Activated naive CD4-positive, alpha-beta T cell treated with anti-CD3 and anti-CD28 coated beads for 36 hours (primary cell): ENCODE measurements at places on chromosomes 1 and 21. TPM values are rescaled to one million over a fixed set of nuclear protein-coding genes. Genes with fewer than 3 reads are reported as not detected.

Gene LIPI
- not detected for total RNA-seq

Gene GJA8
- not detected for total RNA-seq

- no peak for DNase-seq
- H3K27me3 ChIP-seq = no peaks in the 10 kb centered on the region
- no peaks in the 10 kb centered on the region for H3K4me1 ChIP-seq
- no peaks in the 10 kb centered on the region for H3K36me3 ChIP-seq
- H3K27ac ChIP-seq = no peak overlapping the region
Measured at GRCh38 chr1:193905288-193906085, 719.1 kb upstream of the B3GALT2 start.

DNA sequence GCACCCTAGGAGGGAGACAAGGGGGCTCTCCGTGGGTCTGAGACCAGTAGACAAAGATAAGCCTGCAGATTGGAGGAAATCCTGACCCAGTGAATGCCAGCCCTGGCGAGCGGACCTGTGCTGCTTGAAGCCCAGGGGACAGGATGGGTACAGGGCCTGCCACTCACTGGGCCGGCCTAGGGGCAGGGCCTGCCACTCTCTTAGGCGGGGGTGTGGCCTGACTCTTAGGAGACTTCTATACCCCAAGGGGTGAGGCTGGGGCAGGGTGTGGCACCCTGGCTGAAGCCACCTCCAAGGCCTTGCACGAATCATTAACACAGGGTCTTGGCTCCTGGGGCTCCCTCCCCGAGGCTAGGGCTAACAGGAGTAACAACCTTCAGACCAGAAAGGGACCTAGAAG lies 30.7 kb downstream of the TRIM62 start:
- H3K4me3 ChIP-seq = no peak overlapping the region
- H3K36me3 ChIP-seq = peaks cover 2% of the 10 kb centered on the region
- DNase-seq = no peak
- H3K27me3 ChIP-seq = no peaks in the 10 kb centered on the region

- DNase-seq = no peak
- H3K36me3 ChIP-seq = no peaks in the 10 kb centered on the region
- no peak overlapping the region for H3K27ac ChIP-seq
- H3K4me3 ChIP-seq = no peak overlapping the region
- H3K4me1 ChIP-seq = no peaks in the 10 kb centered on the region
- H3K27me3 ChIP-seq = peaks cover 12% of the 10 kb centered on the region
Measured at GRCh38 chr1:201226859-201227488, 36.4 kb downstream of the IGFN1 start.

GRCh38 chr1:33426916-33427315 lies 4.0 kb downstream of the PHC2 start:
- H3K36me3 ChIP-seq = no peaks in the 10 kb centered on the region
- H3K4me3 ChIP-seq = no peak overlapping the region
- peaks cover 5% of the 10 kb centered on the region for H3K27me3 ChIP-seq
- no peaks in the 10 kb centered on the region for H3K4me1 ChIP-seq

GRCh38 chr1:94541246-94542087 lies at the start of gene F3:
TSS of gene F3 (minus strand) at chr1:94541759. CDS start at chr1:94541636, 123 bp downstream.
- peaks cover 14% of the 10 kb centered on the region for H3K4me1 ChIP-seq
- peaks cover 63% of the 10 kb centered on the region for H3K27me3 ChIP-seq
- no peak within 1 kb of the TSS for H3K27ac ChIP-seq
- H3K36me3 ChIP-seq = no peaks in the 10 kb centered on the region
- H3K4me3 ChIP-seq = peak within 1 kb of the TSS; percentile 72
- peak; percentile 89 for DNase-seq
